ENCODE measurements at places on chromosomes 5 and 9.

- no peak for DNase-seq
These were observed 102.5 kb upstream of the RAI14 start for GRCh38 chr5:34553581-34553980.

DNA sequence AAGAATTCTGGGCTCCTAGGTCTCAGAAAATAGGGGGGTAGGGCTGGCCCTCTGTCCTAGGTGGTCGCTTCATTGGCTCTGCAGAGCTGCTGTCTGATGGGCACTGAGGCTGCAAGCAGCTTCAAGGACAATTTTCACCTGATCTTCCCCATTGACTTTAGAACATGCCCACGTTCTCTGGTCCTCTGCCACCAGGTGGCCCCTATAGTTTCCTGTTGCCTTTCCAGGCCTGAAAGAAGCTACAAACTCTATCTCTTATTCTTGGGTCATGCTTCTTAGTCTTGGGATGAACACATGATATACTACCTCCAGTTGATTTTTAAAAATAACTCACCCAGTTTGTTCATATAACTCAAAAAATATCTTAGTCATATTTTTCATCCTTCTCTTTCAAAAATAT is 26.3 kb downstream of the SPZ1 start:
- DNase-seq: peak; percentile 18

- no peak for DNase-seq
These were observed 147.5 kb upstream of the FBXL17 start for GRCh38 chr5:108529381-108529780.

DNA sequence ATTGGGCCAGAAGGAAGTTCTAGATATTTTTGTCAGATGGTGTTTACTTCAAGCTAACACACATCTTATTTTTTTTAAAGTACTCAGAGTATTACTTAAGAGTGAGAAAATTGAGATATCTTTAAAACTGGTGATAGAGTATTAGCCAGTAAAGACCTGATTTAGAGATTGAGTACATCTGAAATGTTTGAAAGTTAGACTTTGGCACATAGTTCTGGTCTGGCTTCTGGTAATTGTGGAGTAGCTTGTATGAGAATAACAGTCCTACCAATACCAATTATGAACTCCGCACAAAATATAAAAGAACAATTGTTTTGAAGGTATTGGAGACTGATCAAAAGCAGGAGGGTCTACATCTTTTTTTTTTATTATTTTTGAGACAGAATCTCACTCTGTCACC is 44.5 kb upstream of the GLIPR2 start:
- DNase-seq: no peak

DNA sequence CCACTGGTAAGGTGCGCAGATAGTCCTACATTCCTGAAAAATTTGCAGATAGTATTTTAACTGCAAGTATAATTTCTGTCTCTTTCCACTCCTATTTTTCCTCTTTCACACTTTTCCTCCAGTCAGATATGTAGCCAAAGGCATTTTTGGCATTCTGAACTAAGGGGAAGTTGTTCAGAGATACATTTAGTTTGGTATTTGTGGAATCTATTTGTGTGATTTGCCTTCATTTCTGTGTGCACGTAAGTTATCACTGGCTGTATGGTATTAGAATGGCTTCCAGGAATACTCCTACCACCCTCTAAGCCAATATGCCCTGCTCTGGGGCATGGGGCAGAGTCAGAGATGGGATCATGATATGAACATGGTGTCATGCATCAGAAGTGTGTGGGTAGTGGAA is 45.8 kb upstream of the GRAMD2B start:
- no peak for DNase-seq

GRCh38 chr9:127989094-127989493 is 8.3 kb upstream of the EEIG1 start:
- DNase-seq: no peak

GRCh38 chr9:8473244-8474020 is 673.9 kb upstream of the DMAC1 start:
- DNase-seq: no peak

DNA sequence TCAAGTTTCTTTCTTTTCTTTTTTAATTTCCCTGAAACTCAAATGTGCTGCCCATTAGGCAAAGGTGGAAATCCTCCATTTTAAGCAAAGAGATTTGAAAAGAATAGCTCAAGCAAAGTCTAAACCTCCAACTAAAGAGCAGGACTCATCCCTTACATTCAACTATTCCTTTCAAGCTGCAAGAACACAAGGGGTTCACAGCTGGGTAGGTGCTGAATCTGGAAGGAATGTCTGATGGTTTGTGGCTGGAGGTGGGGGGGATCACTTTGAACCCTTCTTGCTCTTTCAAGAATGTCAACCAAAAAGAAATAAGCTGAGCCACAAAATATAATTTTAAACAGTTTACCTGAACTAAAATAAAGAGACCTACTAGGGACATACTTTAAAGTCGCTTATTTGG is 375.7 kb upstream of the CDH10 start:
- DNase-seq: no peak

GRCh38 chr5:62578540-62578939 is at the start of gene LRRC70:
Gene LRRC70, plus strand, starts transcription at chr5:62578819. Its CDS starts 620 bp downstream, at chr5:62579439.
- no peak for DNase-seq

DNA sequence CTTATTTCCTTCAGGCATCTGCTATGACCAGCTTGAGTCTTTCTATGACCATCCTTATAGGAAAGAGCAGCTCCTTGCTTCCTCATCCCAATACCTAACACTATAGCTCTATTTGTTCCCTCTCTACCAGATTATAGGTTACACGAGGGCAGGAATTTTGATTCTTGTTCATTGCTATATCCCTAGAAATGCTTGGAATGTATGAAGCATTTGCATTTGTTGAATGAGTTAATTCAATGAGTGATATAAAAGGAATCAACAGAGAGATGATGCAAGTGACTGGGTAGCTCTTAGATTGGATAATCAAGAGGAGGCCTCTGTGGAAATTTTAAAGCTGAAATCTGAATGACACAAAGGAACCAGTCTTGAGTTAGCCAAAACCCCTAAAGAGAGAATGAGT is 13.9 kb downstream of the ZCCHC9 start:
- DNase-seq: no peak

DNA sequence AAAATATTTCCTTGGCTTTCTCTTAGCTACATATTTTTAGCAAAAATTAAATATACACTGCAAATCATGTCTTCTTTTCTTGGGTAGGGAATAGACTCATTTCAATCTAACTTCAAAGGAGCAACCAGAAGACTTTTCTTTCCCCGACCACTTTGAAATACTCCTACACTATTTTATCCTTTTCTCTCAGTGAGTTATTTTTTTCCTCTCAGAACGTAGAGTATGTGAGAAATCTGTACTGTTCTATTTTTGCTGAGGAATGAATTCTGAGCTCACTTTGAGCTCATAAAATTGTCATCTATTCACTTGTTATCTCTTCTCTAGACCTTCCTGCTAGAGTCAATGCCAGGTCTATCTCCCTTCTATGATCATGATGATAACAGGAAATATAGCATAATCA is 22.2 kb upstream of the DAPK1 start:
- DNase-seq: no peak

DNA sequence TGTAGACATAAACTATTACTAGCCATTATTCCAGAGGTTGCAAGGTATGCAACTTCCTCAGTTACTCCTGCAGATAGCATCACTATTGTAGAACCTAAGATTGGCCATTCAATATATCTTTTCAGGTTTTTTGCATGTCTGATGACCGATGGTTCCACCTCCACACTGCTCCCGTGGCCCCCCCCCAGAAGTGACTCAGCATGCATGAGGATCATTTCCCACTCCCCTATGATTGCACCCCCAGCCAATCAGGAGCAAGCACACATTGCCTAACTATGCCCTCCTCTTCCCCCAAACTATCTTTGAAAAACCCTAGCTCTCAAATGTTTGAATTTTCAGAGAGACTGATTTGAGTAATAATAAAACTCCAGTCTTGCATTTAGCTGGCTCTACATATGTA is 601.4 kb upstream of the TLE4 start:
- DNase-seq: no peak

- DNase-seq: no peak
These were observed 673.1 kb upstream of the KLF4 start for GRCh38 chr9:108162664-108163063.

DNA sequence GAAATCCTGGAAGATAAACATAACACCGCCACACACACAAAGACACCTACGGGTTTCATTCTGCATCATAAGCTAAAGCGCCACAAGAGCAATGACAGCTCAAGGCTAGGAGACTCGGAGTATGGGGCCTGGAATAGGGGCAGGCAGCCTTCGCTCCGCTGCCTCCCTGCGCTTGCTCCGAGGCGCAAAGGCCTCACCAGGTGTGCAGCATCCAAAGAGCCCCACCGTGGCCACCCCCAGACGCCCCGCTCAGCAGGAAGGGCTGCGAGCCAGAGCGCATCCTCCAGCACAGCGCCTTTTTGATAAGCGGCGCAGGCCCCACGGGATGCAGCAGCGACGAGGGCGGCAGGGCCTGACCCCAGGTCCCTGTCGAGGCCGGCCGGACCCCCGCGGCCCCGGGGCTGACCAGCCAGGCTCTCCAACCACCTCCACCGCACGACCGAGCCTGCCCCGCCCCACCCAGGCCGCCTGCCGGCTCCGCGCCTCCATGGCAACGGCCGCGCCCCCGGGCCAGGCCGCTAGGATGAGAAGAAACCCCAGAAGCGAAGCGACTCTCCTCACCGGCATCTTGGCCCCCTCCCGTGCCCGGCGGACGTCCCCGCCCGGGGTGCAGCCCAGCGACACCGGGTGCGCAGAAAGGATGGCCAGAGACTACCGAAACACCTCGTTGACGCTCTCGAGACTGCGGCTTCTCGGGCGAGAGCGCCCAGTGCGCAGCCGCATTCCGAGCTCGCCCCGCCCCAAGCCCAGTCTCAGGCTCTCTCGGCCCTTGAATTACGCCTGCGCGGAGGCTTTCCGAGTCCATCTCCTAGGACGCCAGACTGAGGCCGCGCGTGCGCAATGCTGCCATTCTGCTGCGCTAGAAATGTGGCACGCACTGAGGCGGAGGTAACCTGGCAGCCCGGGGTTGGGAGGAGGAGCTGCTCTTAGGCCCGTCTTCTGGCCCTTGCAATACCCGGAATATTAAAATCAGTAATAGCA is at the start of gene KIF3A:
TSS of gene KIF3A (minus strand) at position 694 of the 981 bp plus-strand sequence. CDS start at position 567, 127 bp downstream.
- DNase-seq: peak; percentile 98

GRCh38 chr9:7721291-7721690 is 78.3 kb downstream of the DMAC1 start:
- no peak for DNase-seq

DNA sequence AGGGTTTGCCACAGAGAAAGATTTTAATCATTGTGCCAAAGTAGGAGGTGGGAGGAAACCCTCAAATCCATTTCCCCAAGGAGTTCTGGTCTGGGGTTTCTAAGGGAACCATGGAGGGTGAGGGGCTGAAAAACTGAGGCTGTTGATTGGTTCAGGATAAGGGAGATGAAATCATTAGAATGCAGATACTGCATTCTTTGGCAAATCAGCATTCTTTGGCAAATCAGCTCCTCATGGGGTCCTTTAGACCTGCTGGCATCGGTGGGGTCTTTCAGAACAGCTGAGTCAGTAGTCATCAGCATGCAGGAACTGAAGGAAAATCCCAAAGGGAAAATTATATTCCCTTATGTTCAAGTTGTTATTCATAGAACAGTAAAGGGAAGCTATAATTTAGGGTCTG is 585.5 kb downstream of the ISL1 start:
- no peak for DNase-seq

- DNase-seq: peak; percentile 73
These were observed 53.4 kb downstream of the GALNT12 start for GRCh38 chr9:98860871-98861293.
